ENCODE measurements at places on chromosomes 7 and 10.

GRCh38 chr7:95106401-95106800, 199.0 kb downstream of the PPP1R9A start:
- no peak for DNase-seq

DNA sequence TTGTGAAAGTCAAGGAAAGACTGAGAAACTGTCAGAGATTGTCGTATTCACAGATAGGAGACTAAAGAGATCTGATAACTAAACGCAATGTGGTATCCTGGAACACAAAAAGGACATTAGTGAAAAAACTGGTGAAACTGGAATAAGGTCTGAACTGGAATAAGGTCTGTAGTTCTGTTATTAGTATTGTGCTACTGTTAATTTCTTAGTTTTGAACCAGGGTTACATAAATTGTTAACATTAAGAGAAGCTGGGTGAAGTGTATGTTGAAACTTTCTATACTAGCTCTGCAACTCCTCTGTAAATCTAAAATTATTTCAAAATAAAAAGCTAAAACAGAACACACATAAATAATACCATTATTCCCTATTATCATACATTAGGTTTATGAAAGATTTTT, 3.4 kb upstream of the NT5C2 start:
- DNase-seq = no peak

GRCh38 chr10:22655312-22655981, 58.9 kb downstream of the PIP4K2A start:
- DNase-seq = no peak

GRCh38 chr10:109944613-109945012, 21.3 kb upstream of the XPNPEP1 start:
- no peak for DNase-seq

GRCh38 chr7:38558761-38559345, 72.3 kb downstream of the AMPH start:
- no peak for DNase-seq

- no peak for DNase-seq
Observed at GRCh38 chr7:132666774-132667172, 90.5 kb upstream of the PLXNA4 start.

GRCh38 chr7:40833888-40834234, 699.1 kb downstream of the SUGCT start:
- no peak for DNase-seq

- no peak for DNase-seq
Observed at GRCh38 chr10:91690996-91691676, 58.3 kb upstream of the PPP1R3C start.

DNA sequence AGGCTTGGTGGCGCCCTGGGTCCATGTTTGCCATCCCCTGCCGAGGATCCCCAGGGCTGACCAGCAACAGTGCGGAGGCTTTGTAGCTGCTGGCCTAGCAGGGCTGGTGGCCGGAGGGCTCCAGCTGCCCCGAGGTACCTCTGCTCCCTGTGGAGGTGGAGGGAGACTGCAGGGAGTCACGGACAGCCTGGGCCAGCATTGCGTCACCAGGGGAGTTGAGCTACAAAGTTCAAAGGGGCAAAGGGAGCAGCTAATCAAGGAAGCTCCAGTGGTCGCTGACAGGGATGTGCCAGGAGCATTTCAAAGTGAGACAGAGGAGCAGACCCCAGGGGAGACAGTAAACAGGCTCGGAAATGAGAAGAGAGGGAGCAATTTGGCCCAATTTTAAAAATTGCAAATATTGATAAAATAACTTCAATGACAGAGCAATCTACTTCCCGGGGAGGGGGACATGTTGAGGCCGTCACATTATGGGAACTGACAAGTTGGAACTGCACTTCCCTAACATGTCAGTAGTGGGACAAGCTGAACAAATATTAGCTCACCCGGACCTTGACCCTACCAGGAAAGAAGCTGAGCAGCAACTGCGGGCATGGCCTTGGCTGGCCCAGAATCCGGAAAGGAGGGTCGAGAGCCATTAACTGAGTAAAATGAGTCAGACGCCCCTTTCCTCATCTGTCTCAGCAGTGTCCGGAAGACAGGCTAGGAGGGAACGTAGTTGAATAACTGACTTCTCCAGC, 39.4 kb downstream of the BTBD16 start:
- no peak for DNase-seq

- DNase-seq = no peak
Observed at GRCh38 chr10:52213321-52213752, 100.7 kb upstream of the DKK1 start.

DNA sequence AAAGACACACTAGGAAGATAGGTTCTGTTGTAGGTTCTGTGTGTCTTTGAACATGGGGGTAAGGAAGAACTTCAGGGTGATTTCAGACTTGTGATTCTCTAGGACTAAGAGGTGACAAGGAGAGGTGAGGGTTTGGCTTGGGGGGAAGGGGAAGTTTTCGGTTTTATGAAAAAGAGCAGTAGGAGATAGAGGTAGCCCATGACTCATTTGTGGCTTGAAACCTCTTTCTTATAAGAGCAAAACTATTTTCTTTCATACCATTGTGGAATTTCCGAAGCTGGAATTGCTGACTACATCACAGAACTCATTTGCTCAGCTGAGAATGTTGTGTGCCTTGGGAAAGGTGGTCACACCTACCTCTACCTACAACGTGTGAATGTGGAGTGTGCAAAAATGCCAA, 39.6 kb upstream of the IKZF1 start:
- DNase-seq = no peak

GRCh38 chr10:122333037-122333436, 41.5 kb upstream of the PLEKHA1 start:
- DNase-seq = no peak

DNA sequence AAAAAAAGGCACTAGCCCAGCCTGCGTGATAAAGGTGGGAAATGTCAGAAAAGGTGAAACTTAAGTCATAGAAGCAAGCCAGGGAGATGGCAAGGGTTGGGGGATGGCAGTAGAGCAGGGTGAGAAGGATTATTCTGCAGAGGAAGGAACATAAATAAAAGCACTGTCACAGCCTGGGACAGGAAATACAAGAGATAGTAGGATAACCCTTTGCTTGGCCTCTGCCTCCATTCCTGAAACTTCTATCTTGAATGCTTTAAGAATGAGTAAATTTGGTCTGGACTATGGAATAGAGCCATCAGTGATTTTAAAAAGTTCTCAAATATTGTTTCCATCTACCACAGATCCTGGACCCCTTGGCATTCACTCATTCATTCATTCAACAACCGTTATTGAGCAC, 50.0 kb downstream of the ABCC2 start:
- DNase-seq = no peak

GRCh38 chr7:11591055-11591633, 240.9 kb downstream of the THSD7A start:
- DNase-seq = no peak

GRCh38 chr7:112449353-112449752, 907 bp upstream of the IFRD1 start:
- no peak for DNase-seq

- no peak for DNase-seq
Observed at GRCh38 chr7:124031919-124032318, 948 bp downstream of the TMEM229A start.

GRCh38 chr7:2707481-2707880, 19.5 kb downstream of the AMZ1 start:
- DNase-seq = no peak

DNA sequence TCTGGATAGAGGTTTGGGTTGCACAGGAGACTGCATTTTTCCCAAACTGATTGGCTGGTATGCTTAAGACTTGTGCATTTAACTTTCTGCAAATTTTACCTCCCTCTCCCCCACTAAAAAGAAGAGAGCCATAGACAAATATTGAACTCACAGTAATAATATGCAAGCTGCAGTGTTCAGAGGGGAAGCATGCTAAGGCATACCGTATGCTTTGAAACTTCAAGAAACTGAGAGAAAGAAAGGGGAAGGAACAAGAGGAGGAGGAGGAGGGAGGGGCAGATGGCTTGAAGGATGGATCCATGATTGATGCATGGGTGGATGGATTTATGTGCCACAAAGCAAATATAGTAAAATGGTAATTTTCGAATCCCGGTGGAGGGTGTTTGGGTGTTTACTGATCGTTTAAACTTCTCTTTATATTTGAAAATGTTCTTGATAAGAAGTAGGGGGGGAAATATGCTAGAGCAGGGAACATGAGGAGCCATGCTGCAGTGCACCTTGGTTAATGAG, 7.8 kb upstream of the KLF6 start:
- no peak for DNase-seq

GRCh38 chr7:138303230-138304070, 156.6 kb upstream of the TRIM24 start:
- DNase-seq = no peak

GRCh38 chr7:36191292-36191920, 38.4 kb downstream of the EEPD1 start:
- no peak for DNase-seq

DNA sequence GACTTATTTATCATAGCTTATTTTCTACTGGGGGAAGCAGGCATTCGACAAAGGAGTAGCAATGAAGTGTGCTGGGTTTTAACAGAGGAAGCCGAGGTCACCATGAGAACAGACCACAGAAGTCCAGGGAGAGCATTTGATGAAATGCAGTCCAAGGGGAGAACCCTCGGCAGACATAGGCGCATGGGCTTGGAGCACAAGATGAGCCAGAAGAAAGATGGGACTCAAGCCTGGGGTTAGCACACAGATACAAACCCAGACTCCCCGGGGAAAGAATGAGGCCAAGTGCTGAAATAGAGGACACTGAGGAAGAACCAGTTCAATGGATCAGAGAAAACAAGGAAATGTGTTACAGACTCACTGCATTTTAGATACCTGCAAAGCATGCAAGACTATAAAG, 209.5 kb downstream of the FAM107B start:
- DNase-seq = no peak

DNA sequence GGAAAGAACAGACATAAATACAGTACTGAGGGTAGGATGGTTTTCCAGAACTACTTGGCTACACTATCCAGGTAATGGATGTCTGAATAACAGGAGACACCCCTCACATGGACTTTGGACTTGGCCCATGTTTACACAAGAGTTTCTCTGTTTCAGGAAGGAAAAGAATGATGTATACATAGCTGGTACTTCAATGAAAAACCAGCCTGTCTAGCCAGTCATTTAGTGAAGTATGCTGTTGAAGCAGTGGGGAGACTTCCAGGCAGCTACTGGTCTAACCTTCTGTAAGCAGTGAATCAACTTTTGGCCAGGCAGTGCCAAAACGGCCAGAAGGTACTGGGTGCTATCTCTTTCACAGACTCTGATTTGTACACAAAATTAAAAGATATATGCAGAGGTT, 135.0 kb downstream of the MBL2 start:
- no peak for DNase-seq

- DNase-seq = no peak
Observed at GRCh38 chr10:10462151-10462941, 555.3 kb upstream of the CELF2 start.

DNA sequence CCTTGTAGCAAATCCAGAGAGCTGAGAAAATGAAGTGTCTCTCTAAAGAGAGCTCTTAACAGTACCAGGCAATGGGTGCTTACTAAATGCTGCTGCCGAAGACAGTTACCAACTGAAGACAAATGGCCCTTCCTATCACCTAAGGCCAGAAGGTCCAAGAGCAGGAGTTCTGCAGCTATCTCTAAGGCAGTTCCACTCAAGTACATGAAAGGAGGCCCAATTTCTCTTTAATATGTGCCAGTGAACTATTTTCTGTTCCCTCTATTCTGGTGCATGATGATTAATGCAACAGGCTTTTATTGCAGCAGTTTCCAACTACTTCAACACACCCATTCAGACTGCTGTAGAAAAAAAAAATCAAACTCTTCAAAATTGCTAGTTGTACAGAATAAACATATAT, 122.5 kb downstream of the SLC25A13 start:
- DNase-seq = no peak

GRCh38 chr10:7161484-7162250, 249.2 kb downstream of the SFMBT2 start:
- no peak for DNase-seq

DNA sequence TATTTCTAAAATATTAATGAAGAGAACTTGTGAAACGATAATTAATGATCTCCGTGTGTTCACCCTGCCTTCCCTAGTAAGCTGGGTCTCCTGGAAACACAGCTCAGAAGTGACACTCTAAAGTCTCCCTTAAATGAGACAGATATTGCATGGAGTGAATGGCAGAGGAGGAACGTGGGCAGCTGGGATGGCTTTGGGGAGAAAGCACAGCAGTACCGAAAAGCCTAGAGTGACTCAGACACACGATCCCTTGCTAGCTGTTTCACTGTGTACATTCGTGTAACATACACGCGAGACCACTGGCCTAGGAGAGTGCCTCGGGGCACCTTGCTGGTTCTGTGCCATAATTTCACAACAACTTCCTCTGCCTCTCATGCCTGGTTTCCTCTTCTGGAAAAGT, 199.9 kb upstream of the TCERG1L start:
- no peak for DNase-seq

DNA sequence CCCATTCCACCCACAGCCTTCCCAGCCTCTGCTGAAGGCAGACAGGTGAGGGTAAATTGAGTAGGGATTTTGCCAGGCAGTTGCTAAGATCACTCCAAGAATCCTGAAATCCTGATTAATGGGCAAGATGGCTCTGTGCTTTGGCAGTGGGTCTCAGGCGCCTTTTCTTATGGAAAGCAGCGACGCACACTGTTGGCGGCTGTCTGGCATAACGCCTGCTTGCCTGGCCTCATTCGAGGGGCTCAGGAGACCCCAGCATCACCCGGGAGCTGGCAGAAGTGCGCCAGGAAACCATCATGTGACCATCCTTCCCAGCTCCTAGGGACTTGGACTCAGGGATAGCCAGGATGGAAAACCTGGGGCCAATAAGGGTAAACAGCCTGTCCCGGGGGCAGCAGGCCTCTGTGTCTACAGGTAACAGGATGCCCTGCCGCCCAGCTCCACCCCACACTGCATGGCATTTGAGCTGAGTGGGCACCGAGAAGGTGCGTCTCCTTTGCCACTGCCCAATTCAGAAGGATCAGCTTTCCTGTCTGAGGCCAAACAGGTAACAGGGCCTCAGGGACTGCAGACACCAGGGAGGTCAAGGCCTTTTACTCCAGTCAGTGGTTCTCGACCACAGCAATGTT, 98.6 kb downstream of the FAM53B start:
- no peak for DNase-seq

GRCh38 chr10:4001811-4002210, 216.8 kb upstream of the KLF6 start:
- DNase-seq = no peak

GRCh38 chr7:2405601-2406345, 2.4 kb downstream of the CHST12 start:
- no peak for DNase-seq

DNA sequence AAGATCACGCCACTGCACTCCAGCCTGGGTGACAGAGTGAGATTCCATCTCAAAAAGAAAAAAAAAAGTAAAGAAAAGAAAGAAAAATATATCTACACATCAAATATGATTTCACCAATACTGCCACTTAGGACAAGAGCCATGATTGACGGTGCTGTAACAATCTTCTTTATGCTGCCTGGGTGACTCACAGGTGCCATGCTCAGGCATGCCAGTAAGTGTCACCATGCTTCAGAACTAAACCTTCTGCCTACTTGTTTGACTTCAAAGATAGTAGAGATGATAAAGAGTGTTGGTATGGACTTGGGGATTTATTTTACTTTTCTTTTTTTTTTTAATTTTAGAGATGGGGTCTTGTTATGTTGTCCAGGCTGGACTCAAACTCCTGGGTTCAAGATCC, 33.6 kb upstream of the DNMBP start:
- DNase-seq = no peak

GRCh38 chr10:47050618-47051455, 139.6 kb downstream of the PTPN20 start:
- no peak for DNase-seq
